Caco-2 (cell line): ENCODE measurements at places on chromosomes 12 and 14. TPM values are rescaled to one million over a fixed set of nuclear protein-coding genes. Genes with fewer than 3 reads are reported as not detected.

The NID2 gene
- 9.5 and 10.8 TPM in 2 replicates for total RNA-seq

The LIN7A gene
- 16.2 and 16.4 TPM in 2 replicates for total RNA-seq

The ABCD2 gene
- not detected in 2 replicates for total RNA-seq

DNA sequence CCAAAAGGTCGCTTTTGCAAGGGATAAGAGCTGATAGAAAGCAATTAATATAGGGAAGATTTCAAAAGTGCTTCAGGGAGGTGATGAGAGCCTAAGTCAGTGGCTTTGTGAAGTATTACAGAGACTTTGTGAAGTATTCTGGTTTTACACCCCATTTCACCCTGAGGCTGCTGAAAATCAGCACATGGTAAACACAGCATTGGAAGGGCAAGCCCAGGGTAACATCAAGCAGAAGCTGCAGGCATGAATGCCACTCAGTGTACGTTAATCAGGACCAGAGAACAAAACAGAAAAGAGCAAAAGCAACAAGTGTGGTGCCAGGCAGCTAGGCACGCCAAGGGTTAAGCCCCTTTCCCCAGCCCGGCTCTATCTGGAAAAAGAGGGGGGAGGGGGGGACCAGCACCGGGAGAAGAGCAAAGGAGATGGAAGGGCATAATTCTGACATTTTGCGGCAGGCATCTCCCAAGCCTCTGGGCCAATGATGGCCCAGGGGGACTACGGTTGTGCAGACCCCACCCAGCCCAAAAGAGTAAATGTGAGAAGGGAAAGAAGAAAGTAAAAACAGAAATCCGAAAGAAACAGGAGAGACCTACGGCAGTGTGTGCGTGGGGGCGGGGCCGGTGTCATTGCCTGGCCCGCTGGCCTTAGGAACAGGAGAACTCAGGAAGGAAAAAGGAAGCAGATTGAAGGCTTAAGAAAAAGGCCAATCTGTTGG lies 58.9 kb downstream of the DHRS2 start:
- DNase-seq = peak; percentile 8

DNA sequence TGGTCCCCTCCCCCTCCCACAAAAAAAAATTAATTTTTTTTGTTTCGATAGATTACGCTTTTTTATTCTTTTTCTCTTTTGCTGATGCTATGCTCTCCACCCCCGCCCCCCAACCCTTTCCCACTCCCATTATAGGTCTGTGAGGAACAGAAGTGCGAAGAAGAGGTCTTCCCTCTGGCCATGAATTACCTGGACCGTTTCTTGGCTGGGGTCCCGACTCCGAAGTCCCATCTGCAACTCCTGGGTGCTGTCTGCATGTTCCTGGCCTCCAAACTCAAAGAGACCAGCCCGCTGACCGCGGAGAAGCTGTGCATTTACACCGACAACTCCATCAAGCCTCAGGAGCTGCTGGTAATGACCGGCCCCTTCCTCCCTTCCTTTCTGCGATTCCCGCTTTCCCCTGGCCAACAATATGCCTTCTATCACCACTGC lies 2.3 kb downstream of the CCND2 start:
- DNase-seq = no peak
